AG04449 (cell line): ENCODE measurements at places on chromosomes 4 and X.

- no peak for DNase-seq
These were observed 671 bp downstream of the HPF1 start for GRCh38 chr4:169756971-169757574.

GRCh38 chr4:8381814-8382581, 58.5 kb downstream of the ACOX3 start:
- no peak for DNase-seq

- no peak for DNase-seq
These were observed 4.1 kb downstream of the OPHN1 start for GRCh38 chrX:68429216-68429615.

DNA sequence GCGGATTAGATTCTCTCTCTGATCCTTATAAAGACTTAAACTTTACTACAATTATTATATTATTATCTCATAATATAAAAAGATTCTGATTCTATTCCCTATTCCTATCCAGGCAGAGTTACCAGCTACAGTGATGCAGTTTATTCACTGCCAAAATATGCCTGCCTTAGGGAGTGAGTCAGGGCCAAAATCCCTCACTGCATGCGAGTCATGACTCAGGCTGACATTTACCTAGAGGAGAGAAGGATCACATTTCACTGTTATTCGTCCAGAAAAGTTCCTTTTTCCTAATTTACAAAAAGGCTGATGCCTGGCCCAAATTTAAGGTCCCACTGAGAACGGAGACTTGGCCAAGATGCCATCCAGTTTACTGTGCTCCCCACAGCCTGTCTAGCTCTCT, 168.5 kb upstream of the LDB2 start:
- DNase-seq = peak; percentile 64

- DNase-seq = no peak
These were observed 383.5 kb downstream of the STPG2 start for GRCh38 chr4:97759785-97760184.

- DNase-seq = no peak
These were observed 138.5 kb downstream of the GRIA3 start for GRCh38 chrX:123322536-123322935.

- no peak for DNase-seq
These were observed 277.7 kb downstream of the ARAP2 start for GRCh38 chr4:35966566-35966965.

- no peak for DNase-seq
These were observed 91.8 kb upstream of the POU3F4 start for GRCh38 chrX:83416273-83416672.

DNA sequence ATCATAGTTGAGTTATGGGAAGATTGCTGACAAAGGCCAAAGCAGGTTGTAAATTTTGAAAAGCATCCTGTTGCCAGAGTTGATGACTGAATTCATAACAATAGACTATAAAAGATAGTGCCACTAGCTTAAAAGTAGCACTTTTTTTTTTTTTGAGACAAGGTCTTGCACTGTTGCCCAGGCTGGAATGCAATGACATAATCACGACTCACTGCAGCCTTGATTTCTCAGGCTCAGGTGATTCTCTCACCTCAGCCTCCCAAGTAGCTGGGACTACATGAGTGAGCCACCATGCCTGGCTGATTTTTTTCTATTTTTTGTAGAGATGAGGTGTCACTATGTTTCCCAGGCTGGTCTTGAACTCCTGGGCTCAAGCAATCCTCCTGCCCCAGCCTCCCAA, 122.7 kb downstream of the SPOCK3 start:
- no peak for DNase-seq

DNA sequence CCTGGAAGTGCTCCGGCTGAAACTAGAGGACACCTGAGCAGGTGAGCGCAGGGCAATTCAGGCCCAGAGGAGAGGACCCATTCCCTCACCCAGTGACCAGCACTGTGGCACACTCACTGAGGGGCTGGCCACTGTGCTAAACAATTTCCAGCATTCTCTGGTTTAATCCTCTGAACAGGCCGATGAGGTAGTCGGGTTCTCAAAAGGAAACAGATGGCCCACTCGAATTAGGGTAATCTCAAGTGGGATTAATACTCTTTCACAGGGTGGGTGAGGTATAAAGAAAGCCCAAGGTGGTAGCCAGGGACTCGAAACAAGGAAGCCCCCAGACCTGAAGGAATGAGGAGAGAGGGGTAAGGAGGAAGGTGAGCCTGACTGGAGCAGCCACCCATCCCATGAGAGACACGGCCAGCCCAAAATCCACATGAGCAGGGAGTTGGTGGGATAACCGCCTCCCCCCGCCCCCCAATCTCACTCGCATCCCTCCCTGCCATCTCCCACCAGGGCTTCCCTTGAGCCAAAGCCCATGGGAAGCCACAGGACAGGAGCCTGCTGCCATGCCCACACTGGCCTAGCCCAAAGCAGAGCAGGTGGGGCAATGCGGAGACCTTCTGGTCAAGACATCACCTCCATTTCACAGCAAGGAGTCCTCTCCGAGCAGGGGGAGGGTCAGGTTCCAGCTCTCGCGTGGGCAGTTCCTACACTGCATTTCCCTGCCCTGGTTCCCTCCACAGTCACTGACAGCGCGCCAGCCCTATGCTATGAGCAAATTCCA, 55.0 kb downstream of the SH3KBP1 start:
- DNase-seq = no peak

DNA sequence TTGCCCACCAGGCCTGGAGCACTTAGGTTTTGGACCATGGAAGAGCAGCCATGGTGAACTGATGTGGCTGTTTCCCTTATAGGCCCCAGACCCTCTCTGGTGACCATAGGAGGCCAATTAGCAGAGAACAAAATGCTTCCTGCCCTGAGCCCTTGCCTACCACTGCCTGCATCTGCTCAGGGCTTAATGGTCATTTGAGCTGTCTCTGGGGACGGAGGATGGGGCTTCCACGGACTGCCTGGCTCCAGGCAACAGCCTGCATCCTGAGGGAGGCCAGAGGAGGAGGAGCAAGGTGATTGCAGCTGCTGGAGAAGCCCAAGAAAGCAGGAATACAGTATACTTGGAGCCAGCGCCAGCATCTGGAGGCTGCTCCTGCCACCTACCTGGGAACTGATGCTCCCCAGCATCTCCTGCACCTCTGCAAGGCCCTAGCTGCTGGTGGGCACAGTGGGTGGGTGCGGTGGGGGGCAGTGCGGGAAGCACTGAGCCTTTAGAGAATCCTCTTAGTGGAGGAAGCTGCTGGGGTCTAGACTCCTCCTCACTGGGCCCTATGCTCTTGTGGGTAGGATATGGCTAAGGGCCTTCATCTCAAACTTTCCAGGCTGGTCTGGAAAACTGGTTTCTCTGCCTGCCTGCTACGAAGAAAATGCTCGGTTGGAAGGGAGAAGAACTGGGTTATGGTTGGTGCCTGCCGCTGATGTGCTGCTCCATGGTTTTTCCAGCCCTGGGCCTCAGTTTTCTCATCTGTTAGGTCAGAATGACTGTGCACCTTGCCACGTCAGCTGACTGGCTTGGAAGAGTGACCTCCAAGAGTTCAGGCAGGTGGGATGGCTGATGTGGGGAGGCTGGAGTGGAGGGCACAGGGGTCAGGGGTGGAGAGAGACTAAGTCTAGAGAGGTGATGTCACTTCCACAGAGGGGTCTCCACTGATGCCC, 158.8 kb upstream of the PJA1 start:
- no peak for DNase-seq

DNA sequence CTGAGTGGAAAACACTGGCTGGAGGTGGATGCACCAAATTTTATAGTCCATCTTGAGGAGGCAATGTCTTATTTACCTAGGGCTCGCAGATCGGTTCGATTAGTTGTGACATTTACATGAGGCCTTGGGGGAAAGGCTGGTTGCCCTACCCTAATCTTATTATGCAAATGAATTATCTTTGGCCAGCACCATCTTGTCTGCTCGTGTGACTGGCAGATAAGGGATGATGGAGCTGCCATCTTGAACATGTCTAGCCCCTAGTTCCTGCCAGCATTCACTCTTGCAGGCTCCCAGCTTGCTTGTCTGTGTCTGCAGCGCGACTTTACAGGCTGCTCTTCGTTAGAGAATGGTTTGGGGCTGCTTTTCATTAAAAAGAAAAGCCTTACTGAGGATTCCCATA, 61.9 kb downstream of the SEC24B start:
- DNase-seq = no peak

- DNase-seq = no peak
These were observed 296.3 kb upstream of the KLF3 start for GRCh38 chr4:38367642-38368174.

- peak; percentile 29 for DNase-seq
These were observed 63.1 kb upstream of the NDP start for GRCh38 chrX:44036336-44036735.

- DNase-seq = no peak
These were observed 113.9 kb downstream of the PRDM5 start for GRCh38 chr4:120808475-120809141.

DNA sequence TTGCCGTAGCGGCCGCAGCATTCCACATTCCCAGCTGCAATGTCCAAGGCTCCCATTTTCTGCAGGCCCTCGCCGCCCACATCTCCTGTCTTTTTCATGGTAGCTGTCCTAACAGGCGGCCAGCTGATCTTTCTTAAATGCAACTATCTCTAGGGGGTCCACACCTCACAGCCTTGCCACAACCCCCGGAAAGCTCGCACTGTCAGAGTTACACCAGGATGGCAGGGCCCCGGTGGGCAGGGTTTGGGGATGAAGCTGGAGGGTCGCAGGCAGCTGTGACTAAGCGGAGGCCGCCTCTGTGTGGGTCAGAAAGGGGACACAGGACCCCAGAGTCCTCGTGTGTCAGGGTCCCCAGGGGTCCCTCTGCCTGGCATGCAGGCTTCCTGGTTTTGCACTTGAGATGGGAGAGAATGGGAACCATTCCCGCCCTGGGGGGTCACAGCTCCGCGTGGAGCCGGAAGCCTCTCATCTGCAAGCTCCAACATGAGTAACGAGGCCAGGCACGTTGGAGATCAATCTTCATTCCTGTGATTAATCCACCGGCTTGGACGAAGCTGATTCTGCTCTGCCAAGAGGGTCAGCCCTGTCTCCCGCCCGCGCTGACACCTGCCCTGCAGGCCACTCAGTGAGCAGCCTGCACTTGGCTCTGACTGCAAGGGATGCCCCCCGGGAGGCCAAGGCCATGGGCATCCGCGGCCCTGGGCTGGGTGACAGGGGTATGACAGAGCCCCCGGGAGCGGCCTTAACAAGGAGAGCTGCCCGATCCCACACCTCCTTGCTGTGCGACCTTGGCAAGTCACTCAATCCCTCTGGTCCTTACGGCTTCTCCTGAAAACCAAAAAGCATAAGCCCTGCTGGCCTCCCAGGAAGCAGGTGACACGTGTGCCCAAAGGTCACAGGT, 97.9 kb downstream of the ADRA2C start:
- no peak for DNase-seq

GRCh38 chr4:9704551-9705332, 76.7 kb upstream of the DRD5 start:
- no peak for DNase-seq

DNA sequence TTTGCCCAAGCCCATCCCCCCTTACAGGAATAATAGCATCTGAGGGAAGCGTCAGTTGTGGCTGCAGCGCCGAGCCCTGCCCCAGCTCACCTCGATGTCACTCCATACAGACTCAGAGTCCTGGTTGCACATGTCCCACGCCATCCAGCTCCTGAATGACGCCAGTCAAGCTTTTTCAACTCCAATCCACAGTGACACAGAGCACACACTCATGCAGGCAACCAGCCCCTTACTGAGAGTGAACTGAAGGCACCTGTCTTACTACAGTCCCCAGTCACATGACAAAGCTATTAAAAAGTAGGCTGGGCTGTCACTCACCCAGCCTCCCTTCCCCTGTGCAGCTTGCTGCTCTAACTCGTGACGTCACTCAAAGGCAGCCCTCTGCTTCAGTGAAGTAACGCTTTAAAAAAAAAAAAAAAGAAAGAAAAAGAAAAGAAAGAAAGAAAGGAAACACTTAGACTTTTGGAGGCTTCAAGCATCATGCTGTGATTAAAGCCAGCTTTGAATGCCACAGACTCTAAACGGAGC, at the start of gene PPARGC1A:
Gene PPARGC1A, minus strand, starts transcription at position 234 of the 528 bp plus-strand sequence. Its CDS starts 90 bp downstream, at position 144.
- DNase-seq = no peak

DNA sequence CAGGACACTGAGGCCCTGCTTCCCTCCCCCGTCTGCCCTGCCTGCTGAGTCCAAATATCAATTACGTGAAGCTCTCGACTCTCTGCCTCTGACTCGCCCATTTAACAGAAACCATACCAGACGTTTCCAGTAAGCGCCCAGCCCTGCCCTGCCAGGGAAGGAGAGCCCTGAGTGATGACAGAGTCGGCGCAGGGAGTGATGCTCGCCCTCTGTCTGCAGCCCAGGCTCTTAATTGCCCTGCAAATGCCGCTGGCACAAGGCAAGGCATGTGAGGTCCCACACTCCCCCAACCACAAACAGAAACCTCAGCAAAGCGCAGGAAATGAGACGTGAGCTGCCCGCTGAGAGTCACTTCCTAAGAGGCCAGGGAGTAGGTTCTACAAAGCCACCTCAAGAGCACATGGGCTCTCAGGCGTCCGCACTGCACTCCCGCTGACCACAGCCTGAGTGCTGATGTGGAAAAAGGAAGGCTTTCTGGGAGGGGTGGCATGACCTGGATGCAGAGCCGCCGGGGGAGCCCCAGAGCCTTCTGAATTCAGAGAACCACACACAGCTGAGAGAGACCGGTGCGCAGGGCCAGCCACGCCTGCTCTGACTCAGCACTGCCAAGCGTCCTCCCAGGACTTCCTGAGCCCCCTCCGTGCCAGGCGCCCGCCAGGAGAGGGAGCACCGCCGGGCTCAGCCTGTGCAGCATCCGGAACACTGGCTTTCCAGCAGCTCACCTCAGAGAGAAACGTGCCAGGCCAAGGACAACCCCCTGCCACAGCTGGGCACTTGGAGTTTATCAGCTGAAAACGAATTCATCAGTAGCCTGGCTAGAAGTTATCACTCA, 5.3 kb downstream of the ZFYVE28 start:
- peak; percentile 41 for DNase-seq

DNA sequence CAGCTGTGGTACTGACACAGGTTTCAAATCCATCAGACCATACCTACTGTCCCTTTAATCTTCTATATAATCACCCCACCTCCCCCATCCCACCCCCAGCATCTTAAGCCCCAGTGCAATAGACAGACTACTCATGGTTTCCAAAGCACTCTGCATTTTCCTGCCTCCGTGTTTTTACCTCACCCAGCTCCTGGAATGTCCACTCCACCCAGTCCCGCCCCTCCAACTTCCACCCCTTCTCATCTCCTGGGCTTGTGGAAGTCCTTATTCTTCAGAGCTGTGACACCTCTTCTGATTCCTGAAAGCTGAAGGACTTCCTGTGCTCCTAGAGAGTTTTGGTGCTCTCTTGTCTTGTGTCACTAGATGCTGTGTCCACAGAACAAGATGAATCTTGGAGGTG, 94.3 kb downstream of the EFNB1 start:
- DNase-seq = no peak

DNA sequence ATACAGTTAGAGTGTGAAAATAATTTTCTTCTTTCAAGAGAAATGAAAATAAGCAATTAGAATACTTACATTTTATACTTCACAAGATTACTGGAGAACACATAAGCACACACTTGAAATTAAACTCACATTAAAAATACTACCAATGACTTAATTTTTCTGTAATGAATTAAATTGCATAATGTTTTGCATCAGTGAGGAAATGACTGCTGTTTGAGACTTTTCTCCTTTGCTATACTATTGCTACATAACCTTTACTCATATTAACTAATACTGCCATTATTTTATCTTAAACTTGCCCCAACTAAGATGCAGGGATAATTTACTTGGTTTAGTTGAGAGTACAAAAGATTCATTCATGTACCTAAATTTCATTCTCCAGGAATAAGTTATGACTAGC, 590.9 kb downstream of the ARAP2 start:
- no peak for DNase-seq

GRCh38 chr4:185849664-185850550, 37.9 kb upstream of the SORBS2 start:
- no peak for DNase-seq
